H1 (cell line): ENCODE measurements at places on chromosomes 12 and 14. TPM values are rescaled to one million over a fixed set of nuclear protein-coding genes. Genes with fewer than 3 reads are reported as not detected.

The IFNG-AS1 gene
- total RNA-seq, result not detected in 2 replicates

GRCh38 chr12:3600039-3600720 lies 109.2 kb downstream of the PRMT8 start:
- DNase-seq, result no peak

GRCh38 chr12:92695577-92695976 lies 7.2 kb upstream of the PLEKHG7 start:
- DNase-seq, result no peak

DNA sequence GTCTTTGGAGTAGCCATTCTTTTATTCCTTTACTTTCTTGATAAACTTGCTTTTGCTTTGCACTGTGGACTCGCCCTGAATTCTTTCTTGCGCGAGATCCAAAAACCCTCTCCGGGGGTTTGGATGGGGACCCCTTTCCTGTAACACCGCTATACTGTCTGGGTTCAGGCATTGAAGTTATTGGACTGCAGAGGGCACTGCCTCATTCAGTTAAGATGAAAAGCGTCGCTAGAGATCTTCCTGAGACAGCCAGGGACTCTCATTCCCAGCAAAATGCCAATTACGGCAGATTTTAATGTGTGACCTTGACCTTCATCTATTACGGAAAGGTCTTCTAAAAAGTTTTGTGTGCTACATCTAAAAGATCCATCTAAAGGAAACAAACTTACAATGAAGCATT lies 17.3 kb upstream of the RIMKLB start:
- no peak for DNase-seq

GRCh38 chr12:132523576-132524331 lies 33.8 kb downstream of the FBRSL1 start:
- peak; percentile 94 for DNase-seq
